RWPE1 (cell line): ENCODE measurements at places on chromosomes 6 and 20.

DNA sequence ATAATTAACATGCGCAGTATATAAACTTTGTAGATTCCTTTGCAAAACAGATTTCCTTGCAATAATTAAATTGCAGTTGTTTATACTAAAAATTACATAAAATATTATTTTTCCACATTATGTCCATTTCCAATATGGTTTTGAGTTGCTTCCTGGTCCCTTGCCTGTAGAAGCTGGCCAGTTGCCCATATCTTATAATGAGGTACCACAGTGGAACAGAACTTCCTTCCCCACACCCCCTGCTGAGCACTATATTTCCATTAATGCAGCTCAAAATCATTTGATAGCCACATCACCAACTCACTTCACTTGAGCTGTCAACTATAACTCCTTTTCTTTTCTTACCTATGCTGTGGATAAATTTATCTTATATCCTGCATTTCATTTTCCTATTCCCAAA lies 194.6 kb downstream of the DST start:
- no peak for DNase-seq

- DNase-seq = no peak
Observed at GRCh38 chr20:64239449-64240242, 15.9 kb upstream of the PCMTD2 start.

- DNase-seq = no peak
Observed at GRCh38 chr20:35007413-35007812, 51.7 kb downstream of the MYH7B start.

GRCh38 chr20:32973077-32973717 lies 31.0 kb downstream of the SUN5 start:
- DNase-seq = no peak

DNA sequence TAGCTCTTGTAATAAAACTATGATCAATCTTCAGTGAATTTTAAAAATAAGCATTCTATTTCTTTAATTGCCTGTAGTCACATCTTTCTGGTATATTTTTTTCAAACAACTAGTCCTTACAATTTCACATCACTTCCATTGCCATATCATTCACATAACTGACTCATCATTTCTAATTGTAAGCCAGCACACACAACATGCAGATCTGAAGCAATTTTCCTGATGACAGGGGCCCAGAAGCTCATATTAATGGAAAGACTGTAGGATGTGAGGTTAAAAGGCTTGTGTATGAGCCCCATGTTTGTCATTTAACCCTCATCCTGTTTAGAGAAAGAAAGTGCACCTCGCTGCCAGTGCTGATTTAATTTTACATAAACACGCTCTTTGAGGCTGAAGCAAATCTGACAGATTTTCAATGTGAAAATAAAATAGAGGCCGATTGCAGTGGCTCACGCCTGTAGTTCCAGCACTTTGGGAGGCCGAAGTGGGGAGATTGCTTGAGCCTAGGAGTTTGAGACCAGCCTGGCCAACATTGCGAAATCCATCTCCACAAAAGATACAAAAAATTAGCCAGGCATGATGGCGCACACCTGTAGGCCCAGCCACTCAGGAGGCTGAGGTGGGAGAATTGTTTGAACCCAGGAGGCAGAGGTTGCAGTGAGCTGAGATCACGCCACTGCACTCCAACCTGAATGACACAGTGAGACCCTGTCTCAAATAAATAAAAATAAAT lies 40.1 kb upstream of the LTV1 start:
- no peak for DNase-seq

- no peak for DNase-seq
Observed at GRCh38 chr6:42403831-42404230, 47.9 kb downstream of the TRERF1 start.

DNA sequence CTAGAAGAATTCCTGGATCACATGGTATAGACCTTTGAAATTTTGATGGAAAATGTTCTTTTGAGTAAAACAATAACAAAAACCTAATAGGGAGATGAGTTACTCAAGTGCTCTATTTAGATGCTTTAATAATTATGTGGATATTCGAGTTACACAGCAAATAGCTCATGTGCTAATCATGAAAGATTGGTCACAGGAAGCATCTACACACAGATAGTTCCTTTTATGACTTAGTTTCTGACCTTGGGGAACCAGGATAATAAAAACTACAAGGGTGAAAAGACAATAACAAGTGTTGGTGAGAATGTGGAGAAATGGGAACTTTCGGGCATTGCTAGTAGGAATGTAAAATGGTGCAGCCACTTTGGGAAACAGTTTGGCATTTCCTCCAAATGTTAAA lies 19.7 kb downstream of the UBE2V1 start:
- no peak for DNase-seq

- DNase-seq = no peak
Observed at GRCh38 chr20:32238483-32239425, 31.1 kb downstream of the POFUT1 start.

- no peak for DNase-seq
Observed at GRCh38 chr6:74117113-74117512, 421.1 kb downstream of the CD109 start.

GRCh38 chr6:157428427-157429202 lies 47.6 kb downstream of the ZDHHC14 start:
- peak; percentile 88 for DNase-seq

- DNase-seq = no peak
Observed at GRCh38 chr6:168136001-168136400, 57.0 kb upstream of the FRMD1 start.

GRCh38 chr6:112189494-112189893 lies 64.9 kb downstream of the LAMA4 start:
- DNase-seq = no peak

DNA sequence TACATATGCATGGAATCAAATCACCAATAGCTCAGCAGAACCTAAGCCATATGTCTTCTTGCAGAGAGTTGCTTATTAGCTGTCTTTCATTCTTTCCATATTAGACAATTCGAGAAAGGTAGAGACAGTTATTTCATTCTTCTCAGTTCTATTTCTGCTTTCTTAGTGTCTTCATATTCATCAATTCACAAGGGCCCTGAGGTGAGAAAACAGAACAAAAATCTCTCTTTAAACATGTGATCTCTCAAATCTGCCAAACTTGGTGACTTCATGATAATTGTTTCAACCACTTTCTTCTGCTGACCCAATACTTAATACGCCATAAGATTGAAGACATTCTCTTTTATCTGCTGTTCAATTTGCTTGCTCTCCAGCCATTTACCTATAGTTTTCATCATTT lies 229.7 kb upstream of the MARCKS start:
- DNase-seq = no peak

DNA sequence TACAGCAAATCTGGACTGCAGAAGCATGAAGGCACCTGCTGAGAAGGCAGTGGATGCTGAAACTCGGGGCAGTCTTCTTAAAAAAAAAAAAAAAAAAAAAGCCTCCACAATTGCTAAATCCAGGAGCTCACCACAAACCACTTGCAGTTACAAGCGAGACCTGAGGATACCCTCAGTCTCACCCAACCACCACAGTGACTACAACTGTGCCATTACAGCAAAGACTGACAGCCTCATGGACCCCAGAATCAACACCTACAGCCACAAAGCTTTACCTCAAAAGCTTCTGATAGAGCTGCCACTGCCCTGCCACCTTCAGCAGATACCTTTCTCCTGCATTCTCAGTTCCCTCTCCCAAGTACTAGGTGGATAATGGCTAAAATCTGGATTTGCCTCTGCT lies 9.0 kb downstream of the COL21A1 start:
- DNase-seq = no peak

- no peak for DNase-seq
Observed at GRCh38 chr6:39821742-39822532, 29.8 kb downstream of the DAAM2 start.

- no peak for DNase-seq
Observed at GRCh38 chr6:95530176-95530819, 47.0 kb upstream of the MANEA start.

GRCh38 chr20:22368235-22368634 lies 216.1 kb downstream of the FOXA2 start:
- no peak for DNase-seq

- no peak for DNase-seq
Observed at GRCh38 chr6:148608199-148608951, 138.5 kb upstream of the UST start.

GRCh38 chr6:11089695-11090094 lies 3.9 kb upstream of the SMIM13 start:
- no peak for DNase-seq

- DNase-seq = no peak
Observed at GRCh38 chr6:51450248-51450957, 631.7 kb downstream of the TFAP2B start.

DNA sequence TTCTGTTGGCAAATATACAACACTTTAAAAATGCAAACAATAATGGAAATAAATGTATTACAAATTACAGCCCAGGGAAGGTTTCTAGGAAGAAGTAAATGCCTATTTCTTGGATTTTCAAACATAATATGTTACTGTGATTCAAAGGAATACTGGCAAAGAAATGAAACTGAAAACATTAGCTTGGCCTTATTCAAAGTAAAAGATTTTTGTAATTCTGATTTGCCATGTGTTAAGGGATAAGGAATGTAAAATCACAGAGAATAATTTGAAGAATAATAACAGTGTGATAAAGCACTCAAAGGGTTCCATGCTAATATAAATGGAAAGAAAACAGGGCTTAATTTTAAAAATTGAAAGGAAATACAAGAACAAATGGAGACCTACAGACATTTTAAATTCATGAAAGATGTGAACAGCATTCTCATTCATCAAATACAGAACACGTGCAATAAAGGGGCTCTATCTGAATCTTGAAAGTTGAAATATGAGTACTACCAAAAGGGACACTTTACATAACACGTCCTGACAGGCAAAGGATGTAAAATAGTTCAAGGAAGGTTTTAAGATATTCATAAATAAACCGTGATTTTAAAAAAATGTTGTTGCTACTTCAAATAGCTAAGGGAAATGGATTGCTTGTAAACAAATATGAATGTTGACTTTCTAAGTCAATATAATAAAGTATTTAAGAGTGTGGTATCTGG lies 138.1 kb downstream of the RFPL4B start:
- no peak for DNase-seq

GRCh38 chr6:157755746-157756411 lies 67.2 kb upstream of the SNX9 start:
- no peak for DNase-seq

DNA sequence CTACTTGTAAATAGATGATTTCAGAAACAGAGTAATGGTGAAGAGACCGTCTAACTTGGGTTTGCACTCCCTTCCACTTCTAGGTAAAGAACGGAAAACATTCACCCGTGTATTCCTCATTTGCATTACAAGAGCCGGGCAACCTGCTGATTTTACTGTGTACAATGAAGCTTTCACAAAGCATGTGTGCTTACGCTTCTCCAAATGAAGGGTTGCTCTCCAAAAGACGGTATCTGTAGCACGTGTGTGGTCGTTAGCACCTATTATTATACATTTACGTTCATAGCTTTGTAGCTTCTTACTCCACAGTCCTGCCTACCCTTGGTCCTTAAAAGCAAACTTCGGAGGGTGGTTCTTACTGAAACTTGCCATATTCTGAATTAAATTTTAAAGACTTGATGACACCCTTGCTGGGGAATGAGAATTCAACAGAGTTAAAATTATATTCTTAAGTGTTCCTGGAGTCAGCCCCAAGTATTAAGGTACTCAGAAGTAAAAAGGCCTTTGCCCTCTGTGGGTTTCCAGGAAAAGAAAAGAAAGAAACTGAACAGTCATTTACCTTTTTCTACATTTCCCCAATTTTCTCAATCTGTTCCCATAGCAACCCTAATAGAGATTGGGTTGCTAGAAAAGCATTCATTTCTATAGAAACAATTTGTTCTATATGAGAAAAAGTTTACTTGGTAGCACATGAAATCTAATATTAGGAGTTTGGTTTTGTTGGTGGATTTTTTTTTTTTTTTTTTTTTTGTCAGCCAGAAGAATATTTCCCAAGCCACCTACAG lies 61.9 kb upstream of the KCNG1 start:
- DNase-seq = no peak

- no peak for DNase-seq
Observed at GRCh38 chr6:97195117-97195516, 87.9 kb downstream of the MMS22L start.

- DNase-seq = no peak
Observed at GRCh38 chr6:31513456-31514165, 15.2 kb upstream of the MCCD1 start.

DNA sequence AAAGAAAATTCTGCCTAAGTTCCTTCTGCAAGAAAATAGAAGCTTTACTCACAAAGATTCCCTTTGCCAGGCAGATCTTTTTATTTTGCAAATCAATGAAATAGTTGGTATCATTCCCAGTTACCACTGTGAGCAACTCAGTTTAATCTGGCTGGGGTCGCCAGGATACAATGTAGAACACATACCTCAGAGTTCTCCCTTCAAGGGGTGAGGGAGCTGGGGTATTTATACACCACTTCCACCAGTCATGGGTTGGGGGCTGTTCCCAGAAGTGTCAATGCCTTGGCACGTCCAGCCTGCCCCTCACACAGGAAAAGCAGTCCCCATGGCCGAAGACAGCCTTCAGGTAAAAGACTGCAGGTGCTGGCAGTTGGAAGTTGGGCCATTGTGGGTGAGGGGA lies 86.2 kb downstream of the SLC24A3 start:
- DNase-seq = no peak

- no peak for DNase-seq
Observed at GRCh38 chr6:143279385-143279784, 171.1 kb downstream of the ADAT2 start.

DNA sequence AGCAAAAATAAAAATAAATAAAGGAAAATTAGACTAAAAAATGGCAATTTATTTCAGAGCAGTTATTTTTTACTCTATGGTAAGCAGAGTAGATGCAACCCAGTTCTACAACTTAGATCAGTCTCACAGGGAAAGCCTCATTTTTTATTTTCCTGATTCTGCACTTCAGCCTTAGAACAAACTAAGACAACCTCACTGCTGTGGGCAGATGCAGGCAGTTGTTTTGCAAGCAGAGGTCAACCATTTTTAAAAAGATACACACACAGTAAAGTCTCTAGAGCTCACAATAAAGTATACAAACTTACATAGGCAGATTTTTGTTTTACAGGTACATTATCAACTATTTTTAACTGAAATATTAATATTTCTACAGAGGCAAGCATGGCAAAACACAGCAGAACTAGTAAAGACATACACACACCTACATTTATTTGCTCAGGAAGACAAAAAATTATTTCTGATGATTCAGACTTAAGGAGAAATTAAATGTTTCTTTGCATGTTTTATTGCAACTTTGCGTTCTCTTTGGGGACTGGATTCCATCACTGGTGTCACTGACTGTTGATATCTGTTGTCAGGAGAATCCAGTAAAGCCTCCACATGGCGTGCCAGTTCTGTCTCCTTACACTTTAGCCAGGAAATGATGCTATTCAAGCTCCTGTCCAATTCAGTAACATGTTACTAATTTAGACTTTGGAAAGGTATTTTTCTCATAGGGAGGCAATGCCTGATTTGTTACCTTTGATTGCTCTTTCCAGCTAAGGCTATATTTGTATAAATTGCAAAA lies 102.7 kb downstream of the TRDN start:
- no peak for DNase-seq

GRCh38 chr6:39273406-39273821 lies 40.8 kb downstream of the KCNK17 start:
- no peak for DNase-seq

DNA sequence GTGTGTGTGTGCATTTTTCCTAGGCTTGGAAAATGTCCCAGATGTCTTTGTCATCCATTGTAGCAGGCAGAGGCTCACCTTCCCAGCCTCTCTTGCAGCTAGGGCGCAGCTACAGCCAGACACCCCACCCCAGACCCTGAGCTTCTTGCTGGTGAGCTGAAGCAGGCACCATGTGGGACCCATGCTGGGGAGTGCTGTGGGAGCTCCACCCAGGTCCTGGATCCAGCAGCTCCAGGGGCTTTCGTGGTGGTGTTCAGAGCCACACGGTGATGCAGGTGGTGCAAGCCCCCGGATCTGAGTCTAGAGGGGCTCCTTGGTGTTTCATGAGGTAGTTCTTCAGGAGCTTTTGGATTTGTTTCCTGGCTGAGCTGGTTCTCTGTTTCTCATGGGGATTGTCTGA lies 56.0 kb upstream of the ZFP64 start:
- DNase-seq = no peak
